ENCODE measurements at places on chromosomes 1 and 21. TPM values are rescaled to one million over a fixed set of nuclear protein-coding genes. Genes with fewer than 3 reads are reported as not detected.

DNA sequence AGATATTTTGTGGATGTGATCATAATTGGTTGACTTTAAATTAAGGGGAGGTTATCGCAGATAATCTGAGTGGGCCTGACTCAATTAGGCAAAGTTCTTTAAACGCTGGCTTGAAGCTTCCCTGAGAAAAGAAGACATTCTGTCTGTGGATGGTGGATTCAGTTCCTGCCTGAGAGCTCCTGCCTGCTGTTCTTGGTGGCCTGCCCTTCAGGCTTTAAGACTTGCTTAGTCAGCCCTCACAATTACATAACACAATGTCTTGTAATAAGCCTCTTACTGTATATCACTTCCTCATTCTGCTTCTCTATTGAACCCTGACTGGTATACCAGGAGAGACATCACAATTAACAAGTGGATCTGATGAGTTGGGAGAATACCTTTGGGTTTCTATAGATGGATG is 50.2 kb downstream of the KCNJ6 start:
- peak; percentile 48 for DNase-seq

The ODR4 gene
- 20.2 TPM for total RNA-seq

DNA sequence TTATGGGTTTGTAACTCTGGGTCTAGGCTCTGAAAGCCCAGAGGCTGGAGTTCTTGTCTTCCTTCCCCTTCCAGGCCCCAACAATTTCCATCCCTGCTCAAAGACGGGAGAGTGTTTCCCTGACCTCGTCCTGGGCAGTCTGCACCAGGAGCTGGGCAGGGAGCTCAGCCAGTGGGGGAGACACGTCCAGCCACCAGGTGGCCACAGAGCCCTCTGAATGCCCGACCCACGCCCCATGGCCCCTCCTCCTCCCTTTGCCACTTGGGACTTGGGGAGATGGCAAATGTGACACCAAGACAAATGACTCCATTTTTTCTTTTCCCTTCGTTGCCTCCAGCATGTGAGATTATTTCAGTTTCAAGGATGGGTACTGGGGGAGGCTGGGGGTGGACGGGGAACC is 159.9 kb upstream of the AJAP1 start:
- no peak for DNase-seq

GRCh38 chr1:112063781-112064728 is 74.6 kb upstream of the KCND3 start:
- no peak for DNase-seq

DNA sequence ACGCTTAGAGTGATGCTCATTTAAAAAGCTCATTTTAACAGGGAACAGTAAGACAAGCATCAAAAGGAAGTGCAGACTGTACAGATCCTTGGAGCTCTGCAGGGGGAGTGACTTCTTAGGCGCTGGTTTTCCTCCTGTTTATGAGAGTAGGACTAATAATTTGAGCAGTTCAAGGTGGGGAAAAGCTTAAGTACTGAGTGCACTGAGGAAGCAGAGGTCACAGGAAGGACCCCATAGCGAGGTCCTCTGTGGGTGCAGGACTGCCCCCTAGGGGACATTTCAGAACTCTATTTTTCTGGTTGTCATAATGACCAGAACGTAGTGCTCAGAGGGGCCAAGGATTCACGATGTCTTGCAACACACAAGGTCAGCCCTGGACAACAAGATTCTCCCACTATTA is 112.1 kb downstream of the HLCS start:
- peak; percentile 41 for DNase-seq

All from Caki2 (cell line).